ENCODE measurements at places on chromosomes 2 and 18. TPM values are rescaled to one million over a fixed set of nuclear protein-coding genes. Genes with fewer than 3 reads are reported as not detected.

DSC1 gene
- under 0.01 TPM for total RNA-seq

ADD2 gene
- total RNA-seq, result 0.98 TPM

SATB2 gene
- 1.2 TPM for total RNA-seq

DNA sequence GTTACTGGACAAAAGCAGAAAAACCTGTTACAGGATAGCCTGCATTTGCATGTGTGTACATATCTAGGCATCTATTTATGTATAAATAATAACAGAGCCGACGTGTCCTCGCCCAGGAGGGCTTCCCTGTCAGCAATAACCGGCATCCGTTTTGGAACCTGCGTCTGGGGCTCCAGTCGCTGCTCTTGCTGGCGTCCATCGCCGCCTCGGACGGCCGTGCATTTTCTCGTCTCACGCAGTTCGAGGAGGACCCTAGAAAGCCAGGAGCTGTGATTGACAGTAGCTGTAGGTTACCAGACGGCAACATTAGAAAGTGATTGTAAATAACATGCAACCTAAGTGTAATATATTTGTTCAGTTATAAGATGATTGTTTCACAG is 132.6 kb downstream of the NFATC1 start:
- H3K36me3 ChIP-seq, result peaks cover 14% of the 10 kb centered on the region
- H3K4me3 ChIP-seq, result no peak overlapping the region
- DNase-seq, result no peak
- H3K27ac ChIP-seq, result no peak overlapping the region

- no peak overlapping the region for H3K27ac ChIP-seq
- no peaks in the 10 kb centered on the region for H3K27me3 ChIP-seq
- H3K4me1 ChIP-seq, result no peaks in the 10 kb centered on the region
- no peak overlapping the region for H3K4me3 ChIP-seq
- no peak for DNase-seq
Observed at GRCh38 chr2:210863283-210863682, 306.9 kb downstream of the CPS1 start.

DNA sequence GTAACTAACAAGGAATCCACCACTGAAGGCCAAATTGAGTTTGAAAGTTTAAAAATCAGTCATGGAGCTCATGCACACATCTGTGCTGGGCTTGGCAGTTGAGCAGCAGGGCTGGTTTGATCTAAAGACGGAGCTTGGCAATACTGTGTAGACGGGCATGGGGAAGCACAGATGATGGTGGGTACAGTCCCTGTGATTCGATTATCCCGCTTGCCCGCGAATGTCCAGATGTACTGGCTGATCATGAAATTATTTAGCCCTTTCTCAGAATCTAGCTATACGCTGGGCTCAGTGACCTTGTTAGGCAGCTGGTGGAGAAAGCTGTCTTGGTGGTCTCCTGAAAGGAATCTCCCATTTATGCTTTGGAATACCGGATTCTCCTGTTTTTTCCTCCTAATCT is 74.8 kb upstream of the SOX11 start:
- H3K27me3 ChIP-seq, result no peaks in the 10 kb centered on the region
- peaks cover 4% of the 10 kb centered on the region for H3K4me1 ChIP-seq
- no peaks in the 10 kb centered on the region for H3K36me3 ChIP-seq
- H3K4me3 ChIP-seq, result no peak overlapping the region
- H3K27ac ChIP-seq, result peak overlapping the region; percentile 83

- no peaks in the 10 kb centered on the region for H3K27me3 ChIP-seq
- no peak overlapping the region for H3K4me3 ChIP-seq
- no peaks in the 10 kb centered on the region for H3K4me1 ChIP-seq
- DNase-seq, result no peak
- no peaks in the 10 kb centered on the region for H3K36me3 ChIP-seq
- H3K27ac ChIP-seq, result no peak overlapping the region
Observed at GRCh38 chr2:122216071-122216470, 460.6 kb downstream of the TSN start.

DNA sequence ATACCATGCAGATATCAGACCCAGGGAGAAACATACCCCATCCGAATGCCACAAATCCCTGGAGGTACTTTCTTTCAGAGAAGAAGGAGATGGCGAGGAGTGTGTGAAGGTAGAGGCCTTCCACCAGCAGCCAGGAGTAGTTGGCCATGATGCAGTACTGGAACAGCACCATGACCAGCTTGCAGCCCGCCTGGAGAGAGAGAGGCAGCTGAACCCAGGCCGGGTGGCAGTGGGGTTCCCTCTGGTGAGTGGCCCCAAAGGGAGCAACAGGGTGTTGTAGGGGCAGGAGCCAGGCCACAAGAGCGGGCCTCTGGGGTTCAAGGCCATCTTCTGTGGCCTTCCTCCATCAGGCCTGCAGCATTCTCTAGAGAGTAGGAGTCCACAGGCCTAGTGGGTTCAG is 30.2 kb downstream of the TMEM37 start:
- no peak overlapping the region for H3K27ac ChIP-seq
- DNase-seq, result no peak
- no peaks in the 10 kb centered on the region for H3K36me3 ChIP-seq
- no peaks in the 10 kb centered on the region for H3K4me1 ChIP-seq
- no peak overlapping the region for H3K4me3 ChIP-seq

DNA sequence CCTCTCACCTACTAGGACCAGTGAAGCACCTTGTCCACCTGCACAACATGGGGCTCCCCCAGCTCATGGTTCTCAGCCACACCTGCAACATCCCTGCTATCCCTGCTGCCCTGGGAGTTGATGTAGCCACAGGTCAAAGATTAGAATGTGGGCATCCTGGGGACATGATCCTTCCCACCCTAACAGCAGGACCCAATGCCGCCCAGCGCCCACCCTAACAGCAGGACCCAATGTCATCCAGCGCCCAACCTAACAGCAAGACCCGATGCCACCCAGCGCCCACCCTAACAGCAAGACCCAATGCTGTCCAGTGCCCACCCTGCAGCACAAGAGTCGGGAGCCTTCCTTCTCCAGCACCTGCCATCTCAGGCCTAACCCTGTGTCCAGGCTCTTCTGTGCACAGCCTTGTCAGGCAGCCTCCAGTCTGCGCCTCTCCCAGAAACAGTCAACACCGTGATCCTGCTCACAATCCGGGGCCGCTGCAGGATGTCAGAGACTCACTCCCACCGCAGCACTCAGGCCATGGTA is 237.3 kb upstream of the SALL3 start:
- no peaks in the 10 kb centered on the region for H3K4me1 ChIP-seq
- H3K27ac ChIP-seq, result no peak overlapping the region
- peaks cover 4% of the 10 kb centered on the region for H3K27me3 ChIP-seq
- H3K4me3 ChIP-seq, result no peak overlapping the region
